ENCODE measurements at places on chromosomes 1 and 21.

- no peak for DNase-seq
These were observed 52.9 kb downstream of the LRRC8D start for GRCh38 chr1:89873770-89874169.

DNA sequence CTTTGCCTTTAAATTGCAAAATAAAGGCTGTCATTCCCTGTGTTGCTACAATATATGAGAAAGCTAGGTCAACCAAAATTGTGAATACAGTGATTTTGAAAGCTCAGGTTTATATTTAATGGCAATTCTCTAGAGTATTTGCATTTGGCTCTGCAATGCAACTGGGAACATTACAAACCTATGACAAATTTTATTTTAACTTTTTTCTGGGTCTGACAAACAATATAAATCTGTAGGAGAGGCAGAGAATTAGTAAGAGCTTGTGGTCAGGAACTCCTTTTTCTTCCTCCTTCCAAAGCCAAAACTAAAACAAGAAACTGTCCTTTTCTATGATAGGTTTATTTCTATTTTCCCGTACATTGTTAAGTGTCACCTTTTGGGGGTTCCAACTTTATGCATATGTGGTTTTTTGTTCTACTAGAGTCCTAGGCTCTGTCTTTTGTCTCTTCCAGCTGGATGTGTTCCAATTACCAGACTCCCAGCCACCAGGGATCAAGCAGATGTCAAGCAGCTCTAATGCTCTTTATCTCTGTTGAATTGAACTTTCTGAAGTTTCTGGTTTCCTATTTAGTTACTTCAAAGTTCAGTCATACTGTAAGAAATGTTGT lies 106.9 kb downstream of the ASH1L start:
- DNase-seq, result no peak

DNA sequence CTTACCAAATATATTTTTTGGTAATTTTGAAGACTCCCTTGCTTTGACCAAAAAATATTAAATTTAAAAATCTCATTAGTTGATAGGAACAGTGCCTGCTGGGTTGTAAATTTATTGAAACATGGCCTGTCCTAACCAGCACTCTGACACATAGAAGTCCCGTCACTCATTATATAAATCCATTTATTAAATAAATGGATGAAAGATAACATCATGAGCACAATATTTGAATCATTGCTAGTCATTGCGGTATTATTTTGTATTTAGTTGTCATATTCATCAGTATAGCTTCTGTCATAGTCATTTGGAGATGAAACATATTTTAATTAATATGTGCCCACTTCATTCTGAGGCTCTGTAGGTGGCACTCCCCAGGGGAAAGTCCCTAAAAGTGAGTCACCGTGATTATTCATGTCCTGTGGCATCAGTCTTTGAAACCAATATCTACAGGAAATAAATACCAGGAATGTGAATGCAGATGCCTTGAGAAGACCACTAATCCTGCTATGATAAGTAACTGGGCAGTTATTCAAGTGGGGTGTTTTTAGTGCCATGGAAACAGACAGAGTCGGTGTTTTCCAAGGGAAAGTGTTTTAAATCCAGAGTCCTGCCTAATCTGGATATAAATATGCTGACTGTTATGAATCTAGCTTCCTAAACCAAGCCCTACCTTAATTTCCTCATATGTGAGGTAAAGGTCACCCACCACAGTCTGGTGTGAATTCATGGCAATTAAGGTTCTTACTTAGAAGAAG lies 302.0 kb downstream of the DUSP10 start:
- DNase-seq, result no peak

- DNase-seq, result peak; percentile 55
These were observed 44.1 kb upstream of the SLC25A33 start for GRCh38 chr1:9494936-9495758.

- peak; percentile 67 for DNase-seq
These were observed 97.9 kb upstream of the RGS1 start for GRCh38 chr1:192477630-192478029.

GRCh38 chr1:3651930-3652547 lies at the start of gene TP73:
TSS of gene TP73 (plus strand) at chr1:3652516. CDS start at chr1:3682366, 29,850 bp downstream.
- DNase-seq, result peak; percentile 53

DNA sequence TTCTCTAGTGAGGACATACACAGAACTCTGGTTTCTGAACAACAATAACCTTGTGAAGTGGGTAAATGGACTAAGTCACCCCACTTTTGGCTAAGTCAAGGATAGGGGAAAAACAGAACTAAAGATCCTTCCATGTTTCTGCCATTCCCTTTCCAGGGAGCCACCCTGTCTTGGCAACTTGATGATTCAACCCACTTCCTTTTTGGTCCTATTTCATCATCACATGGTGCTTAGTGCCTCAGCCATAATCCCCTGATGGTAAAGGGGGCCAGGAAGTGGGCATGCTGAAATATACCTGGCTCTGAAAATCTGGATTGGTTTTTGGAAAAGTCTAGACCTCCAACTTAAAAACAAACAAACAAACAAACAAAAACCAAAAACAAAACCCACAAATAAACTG lies 206.4 kb upstream of the FOXD3 start:
- DNase-seq, result no peak

GRCh38 chr21:28229814-28230213 lies 762.9 kb downstream of the LTN1 start:
- DNase-seq, result no peak

DNA sequence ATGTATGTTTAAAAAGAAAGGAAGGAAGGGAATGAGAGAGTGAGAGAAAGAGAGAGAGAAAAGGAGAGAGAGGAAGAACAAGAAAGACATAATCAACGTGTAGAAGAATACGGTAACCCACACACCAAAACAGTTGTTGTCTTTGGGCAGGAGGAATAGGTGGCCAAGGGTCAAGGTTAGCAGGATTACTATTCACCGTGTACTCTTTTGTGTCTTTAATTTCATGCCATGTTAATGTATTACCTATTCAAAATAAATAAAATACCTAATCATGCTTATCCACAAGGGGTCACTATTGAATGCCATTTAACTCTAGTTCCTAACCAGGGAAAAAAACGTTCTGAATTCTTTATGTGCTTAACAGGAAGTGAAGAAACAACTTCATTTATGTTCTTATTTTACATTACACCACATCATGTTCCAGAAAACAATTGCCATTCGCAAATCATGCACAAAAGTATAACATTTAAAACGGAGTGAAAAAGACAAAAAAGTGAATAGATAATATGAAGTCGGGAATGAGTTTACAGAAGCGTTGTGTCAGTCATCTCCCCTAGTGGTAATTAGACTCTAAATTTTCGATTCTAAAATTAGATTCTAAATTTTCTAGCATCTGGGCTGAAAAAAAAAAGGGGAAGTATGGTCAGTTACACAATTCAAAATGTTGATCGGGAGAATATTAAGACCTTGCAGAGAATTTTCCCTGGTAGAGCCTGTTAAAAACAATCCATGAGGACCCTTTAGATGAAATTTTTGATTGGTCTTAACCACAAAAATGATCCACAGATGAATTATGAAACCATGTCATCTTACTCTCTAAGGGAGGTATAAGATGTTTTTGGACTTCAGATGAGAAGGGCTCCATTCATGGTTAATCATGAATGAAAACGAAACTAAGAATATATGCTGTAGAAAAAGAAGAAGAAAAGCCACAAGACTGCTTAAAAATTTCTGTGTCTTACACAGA lies 700 bp upstream of the KMO start:
- peak; percentile 90 for DNase-seq

- DNase-seq, result no peak
These were observed 3.2 kb downstream of the SLC1A7 start for GRCh38 chr1:53138991-53139884.

DNA sequence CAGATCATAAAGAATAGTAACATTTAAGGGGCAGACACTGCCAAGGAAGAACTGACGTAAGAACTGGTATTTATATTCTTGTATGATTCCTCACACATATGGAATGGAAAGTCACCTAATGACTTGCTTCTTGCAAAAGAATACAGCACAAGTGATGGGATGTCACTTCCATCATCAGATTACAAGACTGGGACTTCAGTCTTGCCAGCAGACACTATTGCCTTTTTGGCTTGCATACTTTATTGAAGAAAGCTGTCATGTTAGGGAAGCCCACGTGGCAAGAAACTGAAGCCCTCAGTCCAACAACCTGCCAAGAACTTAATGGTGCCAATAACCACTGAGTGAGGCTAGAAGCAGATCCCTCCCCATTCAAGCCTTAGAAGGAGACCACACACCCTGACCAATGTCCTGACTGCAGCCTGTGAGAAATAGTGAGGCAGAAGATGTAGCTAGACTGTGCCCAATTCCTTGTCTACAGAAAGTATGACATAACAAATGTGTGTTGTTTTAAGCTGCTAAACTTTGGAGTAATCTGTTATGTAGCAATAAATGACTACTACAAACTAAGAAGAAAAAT lies 12.0 kb downstream of the EGLN1 start:
- DNase-seq, result no peak

- no peak for DNase-seq
These were observed 17.1 kb downstream of the TTF2 start for GRCh38 chr1:117077267-117077666.

DNA sequence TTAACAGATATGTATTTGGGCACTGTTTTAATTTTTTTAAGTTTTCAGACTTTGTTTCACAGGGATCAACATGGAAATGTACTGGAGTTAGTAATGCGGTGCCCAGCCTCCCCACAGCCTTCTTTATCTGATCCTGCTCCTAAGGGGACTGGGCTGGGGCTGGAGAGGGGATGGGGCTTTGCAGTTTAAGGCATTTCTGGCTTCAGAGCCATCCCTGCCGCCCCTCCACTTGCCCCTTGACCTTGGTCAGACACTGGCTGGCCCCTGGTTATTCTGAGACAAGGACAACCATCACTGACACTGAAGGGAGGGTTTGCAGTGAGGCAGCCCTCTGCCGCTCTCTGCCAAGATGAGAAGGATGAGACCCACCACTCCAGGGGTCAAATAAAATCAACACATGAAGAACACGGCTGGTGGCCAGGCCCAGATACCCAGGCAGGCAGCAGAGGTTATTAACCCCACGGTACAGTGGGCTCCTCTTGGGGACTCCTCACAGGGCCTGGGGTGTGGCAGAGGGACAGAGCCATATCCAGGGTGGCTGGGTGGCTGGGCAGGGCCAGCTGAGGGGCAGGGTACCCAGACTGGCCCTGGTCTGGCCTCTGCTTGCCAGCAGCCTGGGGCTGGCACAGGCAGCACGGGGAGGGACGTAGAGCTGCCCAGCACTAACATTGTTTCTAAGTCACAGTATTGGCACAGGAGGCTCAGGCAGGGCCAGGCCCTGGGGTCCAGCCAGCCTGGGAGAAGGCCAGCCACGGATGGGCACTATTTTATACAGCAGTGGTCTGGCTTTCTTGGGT lies 7.2 kb upstream of the UBE2U start:
- DNase-seq, result no peak

DNA sequence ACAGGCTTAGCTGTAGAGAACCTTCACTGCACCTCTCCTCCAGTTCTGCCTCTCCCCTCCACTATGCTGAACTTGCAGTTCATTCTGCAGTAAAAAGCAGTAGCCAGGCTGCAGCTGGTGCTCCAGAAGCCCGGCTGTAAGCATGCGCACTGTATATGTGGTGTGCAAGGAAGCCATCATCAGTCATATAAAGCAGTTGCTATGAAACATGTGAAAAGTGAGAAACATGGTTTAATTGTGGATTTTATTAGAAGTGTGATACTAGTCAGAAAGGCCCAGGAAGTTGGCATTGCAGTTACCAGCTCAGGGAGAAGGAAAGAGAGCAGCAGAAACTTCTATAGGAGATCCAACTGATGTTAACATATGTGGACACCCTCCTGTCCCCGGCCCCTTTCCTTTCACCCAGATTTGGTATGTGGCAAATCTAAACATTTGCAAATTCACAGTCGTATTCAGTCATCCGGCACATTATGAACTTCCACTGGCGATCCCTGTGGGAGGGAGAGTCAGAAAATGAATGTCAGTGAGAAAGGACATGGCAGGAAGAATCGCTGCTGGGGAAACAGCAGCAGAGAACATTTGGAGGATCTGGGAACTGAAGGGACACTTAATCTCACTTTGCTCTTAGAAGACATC lies 32.8 kb downstream of the DPT start:
- DNase-seq, result no peak

DNA sequence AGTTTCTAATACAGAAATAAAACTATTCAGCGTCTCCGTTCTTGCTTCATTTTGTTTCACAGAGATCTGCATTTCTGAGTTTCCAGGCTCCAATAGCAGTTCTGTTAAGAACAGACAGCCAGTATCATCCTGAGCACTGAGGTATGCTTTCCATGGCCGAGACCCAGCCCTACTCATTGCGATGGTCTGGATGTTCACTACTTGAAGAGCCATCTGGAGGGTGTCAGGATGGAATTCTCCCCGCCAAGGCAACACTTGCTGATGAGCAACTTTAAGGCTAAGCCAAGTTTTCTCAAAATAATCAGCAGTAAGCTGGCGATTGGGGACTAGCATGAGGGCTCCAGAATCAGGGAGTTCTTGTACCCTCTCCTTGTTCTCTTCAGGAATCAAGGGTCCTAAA lies 7.7 kb upstream of the BCL2L15 start:
- DNase-seq, result no peak

- no peak for DNase-seq
These were observed 408.3 kb upstream of the NR5A2 start for GRCh38 chr1:199619223-199619622.

All from MM.1S (cell line).